ENCODE measurements at places on chromosomes 7 and 10.

DNA sequence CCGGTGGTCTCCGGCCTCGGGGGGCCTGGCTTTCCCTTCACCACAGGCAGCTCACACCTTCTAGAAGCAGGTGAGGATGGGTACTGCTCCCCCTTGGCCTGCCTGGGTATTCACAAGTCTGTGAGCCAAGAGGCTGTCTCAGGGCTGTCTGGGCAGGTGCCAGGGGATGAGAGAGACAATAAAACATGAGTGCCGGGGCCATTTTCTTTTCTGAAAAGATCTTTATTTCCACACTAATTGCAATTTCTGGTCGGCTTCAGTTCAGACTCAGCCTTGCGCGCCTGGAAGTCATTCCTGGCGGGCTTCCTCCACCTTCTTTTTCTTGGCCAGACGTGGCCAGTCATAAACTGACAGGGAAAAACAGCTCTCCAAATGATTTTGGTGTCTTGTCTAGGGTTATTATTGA is 171.2 kb downstream of the ARHGAP12 start:
- no peak for DNase-seq

GRCh38 chr10:124713679-124714255 is 30.4 kb downstream of the FAM53B start:
- no peak for DNase-seq

DNA sequence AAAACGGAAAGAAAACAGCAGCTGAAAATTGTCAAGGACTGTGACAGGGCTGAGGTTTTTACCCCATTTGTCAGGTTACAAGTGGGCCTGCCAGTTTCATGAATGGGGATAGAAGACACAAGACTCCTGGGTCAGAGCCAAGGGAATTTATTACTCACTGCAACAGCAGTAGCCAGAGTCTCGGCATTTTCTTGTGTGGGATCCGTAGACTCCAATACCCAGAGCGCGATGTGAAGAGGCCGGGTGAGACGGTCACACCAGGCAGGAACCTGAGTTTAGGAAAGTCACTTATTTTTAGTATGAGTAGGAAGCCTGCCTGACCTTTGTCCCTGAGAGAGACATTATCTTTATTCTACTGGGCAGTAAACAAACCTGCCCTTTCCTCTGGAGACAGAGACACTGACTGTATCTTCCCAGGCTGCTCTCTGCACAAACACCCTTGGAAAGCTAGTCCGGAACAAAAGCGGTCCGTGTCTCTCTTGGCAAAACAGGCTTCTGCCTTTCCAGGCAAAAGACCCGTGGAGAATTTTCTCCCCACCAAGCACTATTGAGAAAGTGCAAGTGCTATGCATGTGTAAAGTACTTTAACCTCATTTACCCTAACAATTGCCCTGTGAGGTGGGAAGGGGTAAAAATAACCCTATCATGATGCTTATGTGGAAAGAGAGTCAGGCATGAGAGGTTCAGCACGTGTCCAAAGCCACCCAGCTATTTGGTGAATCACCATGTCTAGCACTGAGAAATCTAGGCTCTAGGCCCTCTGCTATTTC is 58.4 kb downstream of the JCAD start:
- DNase-seq: no peak

DNA sequence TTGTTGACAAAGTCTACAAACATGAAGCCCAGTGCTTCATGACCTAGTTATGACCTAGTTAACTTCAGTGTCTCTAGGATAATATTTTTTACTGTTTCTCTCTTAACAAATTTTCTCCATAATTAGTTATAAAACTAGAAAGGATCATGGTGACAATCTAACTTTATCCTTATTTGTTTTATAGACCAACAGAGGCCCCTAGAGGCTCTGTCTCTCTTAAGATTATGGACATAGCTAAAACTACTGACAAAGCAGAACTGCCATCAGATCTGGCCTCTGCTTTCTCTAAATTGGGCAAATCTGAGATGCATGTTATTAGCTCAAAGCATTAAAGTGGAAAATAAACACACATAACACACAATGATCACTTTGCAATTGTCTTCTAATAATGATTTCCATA is 176.0 kb downstream of the CSTF2T start:
- DNase-seq: no peak

GRCh38 chr10:100725071-100725471 is 20.3 kb upstream of the PAX2 start:
- no peak for DNase-seq

DNA sequence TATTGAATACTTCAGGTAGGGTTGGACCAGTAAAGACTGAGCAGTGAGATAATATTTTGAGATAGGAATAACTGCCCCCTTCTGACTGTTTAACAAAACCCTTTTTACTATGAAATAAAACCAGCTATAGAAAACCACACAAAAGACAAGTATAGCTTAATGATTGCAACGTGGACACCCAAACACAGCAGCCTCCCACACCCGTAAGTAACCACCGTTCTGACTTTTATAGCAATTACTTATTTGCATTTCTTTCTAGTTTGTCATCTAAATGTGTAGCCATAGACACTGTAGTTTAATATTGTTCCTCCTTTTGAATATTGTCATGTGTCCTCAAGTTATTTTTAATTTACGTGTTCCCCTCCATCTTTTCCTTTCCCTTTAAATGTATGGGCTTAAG is 42.9 kb upstream of the SYPL1 start:
- DNase-seq: no peak

DNA sequence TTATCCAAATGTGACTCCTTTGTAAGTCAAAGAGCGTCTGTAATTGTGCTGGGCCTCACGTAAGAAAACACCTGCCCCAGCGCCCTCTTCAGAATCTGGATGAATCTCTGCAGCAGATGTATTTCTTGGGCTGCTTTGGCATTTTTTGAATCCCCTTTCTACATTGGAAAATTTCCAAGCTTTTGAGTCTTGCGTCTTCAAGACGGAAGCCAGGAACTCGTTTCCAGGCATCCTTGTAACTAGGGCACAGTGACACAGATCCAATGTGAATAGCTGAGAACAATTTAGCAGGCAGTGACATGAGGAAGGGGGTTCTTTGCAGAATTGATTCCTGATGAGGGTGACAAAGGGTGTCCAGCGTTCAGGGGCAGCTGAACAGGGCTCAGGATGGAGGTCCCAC is 862.3 kb downstream of the TYW1 start:
- no peak for DNase-seq

- no peak for DNase-seq
Observed at GRCh38 chr7:65989694-65990080, 7.7 kb upstream of the GUSB start.

DNA sequence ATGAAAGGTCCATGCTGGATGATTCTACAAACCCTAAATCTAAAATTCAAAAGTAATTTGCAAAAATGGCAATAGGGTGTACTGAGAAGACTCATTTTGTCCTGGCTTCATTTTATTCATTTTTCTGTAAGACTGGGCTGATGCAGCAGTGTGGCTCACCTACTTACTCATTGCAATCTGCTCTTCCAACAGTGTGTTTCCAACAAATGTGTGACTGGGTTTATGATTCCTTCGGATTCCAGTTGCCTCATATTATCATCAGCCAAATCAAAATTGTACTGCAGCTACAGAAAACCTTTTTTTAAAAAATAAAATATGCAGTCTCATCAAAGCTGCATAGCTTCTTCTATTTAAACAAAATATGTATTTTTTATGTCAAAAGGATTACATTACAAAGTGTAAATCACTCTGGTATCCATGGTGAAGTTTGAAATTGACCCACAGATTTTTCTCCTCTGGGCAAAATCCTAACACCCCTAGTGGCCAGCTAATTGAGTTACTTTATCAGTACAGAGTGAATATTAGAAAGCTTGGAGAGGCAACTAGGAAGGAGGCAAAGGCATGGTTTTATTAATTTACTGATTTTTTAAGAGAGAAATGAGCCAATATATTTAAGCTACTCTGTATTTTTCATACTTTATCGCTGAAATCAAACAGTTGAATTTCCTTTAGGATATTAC is 390.3 kb downstream of the MAGI2 start:
- no peak for DNase-seq

DNA sequence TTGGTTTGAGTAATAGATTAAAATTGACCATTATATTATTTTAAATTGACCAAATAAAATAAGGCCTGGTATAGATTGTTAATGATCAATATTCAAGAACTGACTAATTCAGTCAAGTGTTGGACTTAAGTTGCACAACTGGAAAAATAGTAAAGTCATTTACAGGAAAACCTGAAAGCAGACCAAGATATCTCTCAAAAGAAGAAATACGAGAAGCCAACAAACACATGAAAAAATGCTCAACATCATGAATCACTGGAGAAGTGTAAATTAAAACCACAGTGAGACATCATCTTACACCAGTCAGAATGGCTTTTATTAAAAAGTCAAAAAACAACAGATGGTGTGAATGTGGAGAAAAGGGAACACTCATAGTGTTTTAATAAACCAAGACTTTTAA is 80.4 kb upstream of the MALRD1 start:
- DNase-seq: no peak

DNA sequence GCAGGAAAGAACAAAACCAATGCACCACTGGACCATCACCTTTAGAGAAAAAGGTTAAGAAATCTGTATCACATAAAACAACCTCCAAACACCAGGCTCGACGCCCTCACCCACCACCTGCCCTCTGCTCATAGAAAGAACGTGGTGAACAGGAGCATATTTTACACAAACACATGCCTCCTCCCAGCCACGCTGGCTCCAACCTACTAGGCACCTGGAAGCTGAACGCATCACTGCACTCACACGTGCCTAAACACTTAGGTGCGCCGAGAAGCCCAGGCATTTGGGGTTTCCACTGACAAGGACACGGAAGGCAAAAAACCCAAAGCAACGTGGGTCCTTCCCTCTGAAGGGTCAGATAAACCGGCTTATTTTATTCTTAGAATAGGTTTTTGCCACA is 56.0 kb downstream of the PTPRN2 start:
- DNase-seq: no peak

GRCh38 chr10:33674986-33675599 is 340.6 kb upstream of the NRP1 start:
- DNase-seq: no peak
